GM10248 (cell line): ENCODE measurements at places on chromosomes 16 and 17.
A peak's percentile ranks its signal among the peaks of the same experiment; 100 is the strongest.

GRCh38 chr17:40351359-40352236 is 12.9 kb downstream of the GJD3 start:
- no peak for DNase-seq

DNA sequence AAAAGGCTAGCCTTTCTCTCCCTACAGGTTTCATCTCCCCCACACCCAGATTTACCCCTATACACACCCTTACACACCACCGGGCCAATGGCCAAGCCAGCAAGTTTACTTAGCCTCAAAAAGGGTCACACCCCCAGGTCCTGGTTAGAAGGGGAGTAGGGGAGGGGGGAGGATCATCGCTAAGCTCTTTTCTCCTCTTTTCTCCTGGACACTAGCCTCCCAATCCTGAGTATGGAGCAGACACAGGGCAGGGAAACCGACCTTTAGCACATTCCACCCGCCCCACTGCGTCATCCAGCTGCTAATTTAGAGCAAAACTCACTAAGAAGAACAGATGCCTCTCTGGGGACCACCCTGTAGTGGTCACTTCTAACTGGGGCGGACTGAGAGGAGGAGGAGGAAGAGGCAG is 4.4 kb downstream of the ACLY start:
- DNase-seq = no peak

DNA sequence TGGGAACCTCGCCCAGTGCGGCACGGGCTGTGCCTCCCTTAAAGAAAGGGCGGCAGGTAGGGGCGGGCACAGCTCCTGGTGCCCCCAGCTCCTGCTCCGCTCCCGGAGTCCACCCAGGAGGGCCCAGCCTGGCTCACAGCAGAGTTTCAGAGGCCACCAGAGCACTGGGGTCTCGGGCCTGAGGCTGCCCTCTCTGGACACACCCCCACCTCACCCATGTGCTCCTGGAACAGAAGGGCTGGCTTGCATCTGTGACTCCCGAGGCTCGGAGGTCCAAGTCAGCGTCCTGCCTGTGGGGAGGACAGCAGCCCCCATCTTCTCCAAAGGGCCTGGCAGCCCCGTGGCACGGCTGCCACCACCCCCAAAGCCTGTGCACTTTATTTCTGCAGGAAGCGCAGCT is 62.7 kb downstream of the RBFOX3 start:
- no peak for DNase-seq

GRCh38 chr16:75552951-75553350 is 3.1 kb downstream of the TMEM231 start:
- DNase-seq = no peak

DNA sequence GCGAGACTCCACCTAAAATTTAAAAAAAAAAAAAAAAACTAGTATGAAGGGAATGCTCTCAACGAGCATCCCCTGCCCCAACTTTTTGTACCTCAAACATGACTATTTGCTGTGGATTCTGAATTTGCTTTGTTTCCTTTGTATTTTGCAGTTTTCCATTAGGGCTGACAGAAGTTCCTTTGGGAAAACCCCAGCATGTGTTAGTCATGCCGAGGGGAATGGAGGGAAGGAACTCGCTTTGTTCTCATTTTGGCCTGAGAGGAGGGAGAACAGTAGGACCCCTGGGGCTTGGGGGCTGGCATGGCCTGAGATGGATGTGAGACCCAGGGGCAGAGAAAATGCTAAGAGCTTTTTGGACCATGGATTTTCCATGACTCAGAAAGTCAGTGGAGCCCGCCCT is 20.5 kb downstream of the KRT9 start:
- no peak for DNase-seq

- no peak for DNase-seq
Measured at GRCh38 chr16:62821824-62822223, 785.6 kb upstream of the CDH8 start.

GRCh38 chr16:8866118-8866883 is 2.5 kb downstream of the CARHSP1 start:
- DNase-seq = no peak

GRCh38 chr17:42337442-42337841 is 49.1 kb downstream of the STAT5A start:
- DNase-seq = peak; percentile 78

DNA sequence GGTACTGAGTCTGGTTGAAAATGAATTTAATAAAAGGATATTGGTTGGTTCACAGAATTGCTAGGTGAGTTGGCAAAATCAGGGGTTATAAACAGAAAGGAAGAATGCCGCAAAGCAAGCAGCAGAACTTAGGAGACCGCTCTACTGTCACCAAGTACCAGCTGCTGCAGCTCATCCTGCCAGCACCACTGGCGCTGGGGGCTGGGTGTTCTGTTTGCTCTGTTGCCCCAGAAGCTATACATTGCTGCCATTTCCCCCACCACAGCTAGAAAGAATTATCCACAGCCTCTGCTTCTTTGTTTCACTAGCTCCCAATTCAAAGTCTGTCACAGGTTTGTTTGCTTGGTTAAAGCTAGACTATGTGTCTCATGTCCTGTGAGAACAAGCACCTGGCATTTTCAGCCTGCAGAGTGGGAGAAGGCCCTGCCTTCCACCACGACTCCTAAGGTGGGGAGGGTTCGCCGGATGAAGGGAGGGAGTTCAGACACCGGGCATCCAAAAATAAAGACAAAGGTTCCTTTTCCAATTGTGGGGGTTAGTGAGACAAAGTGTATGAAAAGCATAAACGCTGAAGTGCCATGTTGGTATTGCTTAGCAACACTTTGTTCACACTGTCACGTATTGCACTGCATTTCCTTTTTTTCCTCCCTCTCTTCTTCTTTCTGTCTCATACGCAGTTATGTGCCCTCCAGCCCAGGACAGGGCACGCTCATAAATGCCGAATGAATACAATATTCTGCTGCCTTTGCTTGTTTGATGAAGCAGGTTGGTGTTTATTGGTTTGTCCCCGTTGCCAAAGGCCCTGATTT is 9.6 kb upstream of the CPD start:
- DNase-seq = no peak

GRCh38 chr17:65314212-65314611 is 177.0 kb downstream of the RGS9 start:
- no peak for DNase-seq

DNA sequence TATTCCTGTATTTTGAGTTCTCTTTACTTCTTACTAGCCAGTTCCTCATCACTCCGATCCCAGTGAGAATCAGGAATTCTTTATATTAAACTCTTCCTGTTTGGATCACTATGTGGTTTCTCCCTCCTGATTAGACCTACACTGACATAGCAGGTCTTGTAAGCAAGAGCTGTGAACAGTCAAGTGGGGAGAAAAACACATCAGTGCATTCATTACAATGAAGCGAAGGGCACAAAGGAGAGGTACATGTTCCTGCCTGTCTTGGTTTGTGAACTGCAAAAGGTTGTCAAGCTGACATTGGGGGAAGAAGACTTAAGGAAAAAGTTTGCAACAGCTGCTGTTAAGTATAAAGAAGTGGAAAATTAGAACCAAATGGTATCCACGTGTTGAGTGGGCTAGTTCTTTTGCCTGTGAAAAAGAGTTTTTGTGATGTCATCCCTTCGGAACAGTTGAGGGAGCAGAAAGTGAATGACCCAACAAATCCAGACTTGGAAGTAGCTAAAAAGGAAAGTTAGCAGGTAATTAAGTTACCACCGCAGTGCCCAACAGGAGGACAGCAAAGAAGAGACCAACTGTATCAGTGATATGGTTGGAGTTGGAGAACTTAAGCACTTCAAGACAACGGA is 23.0 kb upstream of the TRIM25 start:
- DNase-seq = no peak

DNA sequence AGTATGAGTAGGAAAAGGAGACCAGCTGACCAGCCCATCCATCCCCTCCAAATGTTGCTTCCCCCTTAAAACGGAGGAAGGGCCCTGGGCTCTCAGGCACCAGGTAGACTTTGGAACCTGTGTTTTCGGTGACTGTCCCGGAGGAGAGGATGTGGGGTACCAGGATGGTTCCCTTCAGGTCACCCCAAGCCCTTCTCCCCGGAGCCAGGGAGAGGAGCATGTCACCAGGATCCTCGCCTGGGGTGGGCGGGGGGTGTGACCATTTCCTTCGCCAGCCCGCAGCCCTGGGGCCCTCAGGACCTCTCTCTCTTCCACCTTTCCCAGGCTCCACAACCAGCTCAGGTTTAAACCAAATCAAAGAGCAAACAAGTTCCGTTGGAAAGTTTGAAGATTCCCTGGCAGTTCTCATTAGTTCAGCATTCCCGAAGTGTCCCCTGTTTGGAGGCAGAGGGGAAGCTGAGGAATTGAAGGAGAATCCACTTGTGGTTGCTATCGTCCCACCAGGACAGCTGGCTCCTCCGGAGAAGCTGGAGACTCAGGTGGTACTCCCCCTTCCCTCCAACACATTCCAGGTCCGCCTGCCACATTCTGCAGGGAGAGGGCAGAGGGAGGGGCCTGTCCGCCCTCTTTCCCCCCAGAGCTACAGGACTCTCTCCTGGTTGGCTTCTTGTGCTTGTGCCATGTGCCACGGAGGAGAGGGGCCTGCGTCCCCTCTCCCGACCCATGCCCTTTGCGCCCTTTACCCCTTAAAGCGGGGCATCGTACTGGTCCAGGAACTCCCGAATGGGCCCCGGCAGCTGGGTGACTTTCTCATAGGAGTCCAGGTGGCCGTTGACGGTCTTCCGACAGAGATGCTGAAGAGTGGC is 2.0 kb downstream of the SOCS3 start:
- DNase-seq = no peak

DNA sequence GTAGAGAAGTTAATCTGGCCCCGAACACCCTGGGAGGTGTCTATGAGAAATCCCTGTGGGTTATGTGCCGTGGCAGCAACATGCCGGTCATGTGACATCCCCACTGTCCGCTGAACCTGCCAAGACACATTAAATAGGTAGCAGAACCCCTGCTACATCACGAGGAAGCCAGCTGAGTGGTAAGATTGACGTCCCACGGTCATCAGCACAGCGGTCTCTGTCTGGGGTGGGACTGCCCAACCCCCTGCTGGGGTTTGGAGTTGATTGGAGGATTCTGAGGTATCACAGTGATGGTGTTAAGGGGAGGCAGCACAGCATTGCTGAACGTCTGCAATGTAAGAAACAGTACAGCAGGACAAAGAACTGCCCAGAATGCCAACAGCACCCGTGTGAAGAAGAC is 2.0 kb downstream of the TMED6 start:
- no peak for DNase-seq

- no peak for DNase-seq
Measured at GRCh38 chr16:11609474-11610120, 22.9 kb upstream of the LITAF start.

- no peak for DNase-seq
Measured at GRCh38 chr16:84513123-84513522, 8.7 kb upstream of the MEAK7 start.

- DNase-seq = no peak
Measured at GRCh38 chr17:1146561-1147265, 33.1 kb downstream of the ABR start.

GRCh38 chr17:83024218-83024971 is 55.0 kb upstream of the METRNL start:
- no peak for DNase-seq

- no peak for DNase-seq
Measured at GRCh38 chr16:35188288-35189155, 1729.1 kb downstream of the TP53TG3F start.

GRCh38 chr17:4479982-4480751 is 18.5 kb upstream of the SPNS2 start:
- DNase-seq = no peak

DNA sequence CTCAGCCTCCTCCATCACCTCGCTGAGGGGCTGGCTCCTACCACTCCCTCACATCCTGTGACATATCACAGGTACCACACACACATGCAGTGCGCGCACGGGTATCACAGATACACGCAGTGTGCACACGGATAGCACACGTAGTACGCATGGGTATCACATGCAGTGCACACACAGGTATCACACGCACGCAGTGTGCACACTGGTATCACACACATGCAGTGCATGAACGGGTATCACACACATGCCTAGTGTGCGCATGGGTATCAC is 30.1 kb downstream of the ACSF3 start:
- no peak for DNase-seq

GRCh38 chr17:71430281-71430680 is 690.5 kb upstream of the SOX9 start:
- no peak for DNase-seq

- DNase-seq = no peak
Measured at GRCh38 chr16:84928679-84929420, 82.5 kb downstream of the ZDHHC7 start.

DNA sequence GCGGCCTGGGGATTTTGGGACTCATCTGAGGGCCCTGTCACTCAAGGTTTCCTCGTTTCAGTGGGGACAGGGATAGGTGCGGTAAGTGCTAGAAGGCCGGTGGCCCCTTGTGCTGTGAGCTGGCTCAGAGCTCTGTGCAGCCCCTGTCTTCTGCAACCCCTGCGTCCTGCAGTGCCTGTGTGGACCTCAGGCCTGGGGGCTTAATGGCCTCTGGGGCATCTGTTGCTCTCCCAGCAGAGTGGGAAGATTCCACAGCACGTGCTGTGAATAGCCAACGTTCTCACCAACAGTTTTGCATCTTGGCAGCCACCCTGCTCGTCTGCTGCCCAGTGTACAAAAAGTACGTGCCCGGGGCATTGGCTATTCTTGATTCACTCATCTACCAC is 4.9 kb downstream of the FOXC2 start:
- no peak for DNase-seq

DNA sequence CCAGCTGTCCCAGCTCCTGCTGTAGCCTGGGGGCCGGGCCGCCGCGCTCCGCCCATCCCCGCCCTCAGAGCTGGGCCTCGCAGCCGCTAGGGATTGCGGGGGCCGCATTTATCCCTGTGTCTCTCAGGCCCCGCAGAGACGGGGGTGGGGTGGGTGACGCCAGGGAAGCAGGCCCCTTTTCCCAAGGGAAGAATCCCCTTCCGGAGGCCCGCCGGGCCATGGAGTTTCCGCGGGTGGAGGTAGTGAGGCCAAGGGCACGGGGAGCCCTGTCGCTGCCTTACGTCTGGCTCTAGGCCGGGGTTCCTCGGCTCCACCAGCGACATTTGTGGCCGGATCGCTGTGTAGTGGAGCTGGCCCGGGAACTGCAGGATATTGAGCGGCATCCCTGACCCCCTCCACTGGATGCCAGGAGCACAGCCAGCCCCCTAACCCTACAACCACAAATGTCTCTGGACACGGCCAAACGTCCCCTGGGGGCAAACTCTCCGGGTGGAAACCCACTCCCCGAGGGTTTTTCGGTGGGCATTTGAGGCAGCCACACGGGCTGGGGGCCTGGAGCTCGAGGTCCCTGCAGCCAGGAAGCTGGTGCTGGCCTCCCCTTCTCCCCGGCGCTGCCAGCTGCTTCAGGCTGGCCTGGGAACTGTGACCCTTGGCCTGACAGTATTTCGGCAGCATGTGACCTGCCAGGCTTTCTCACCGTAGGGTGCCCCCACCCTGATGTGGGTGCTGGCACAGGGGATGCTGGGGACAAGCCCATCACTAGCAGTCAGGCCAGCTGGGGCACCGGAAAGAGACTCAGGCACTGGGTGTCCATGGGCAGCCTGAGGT is 12.0 kb upstream of the CD300A start:
- DNase-seq = no peak

GRCh38 chr16:14560523-14560922 is 69.5 kb downstream of the PARN start:
- DNase-seq = no peak

DNA sequence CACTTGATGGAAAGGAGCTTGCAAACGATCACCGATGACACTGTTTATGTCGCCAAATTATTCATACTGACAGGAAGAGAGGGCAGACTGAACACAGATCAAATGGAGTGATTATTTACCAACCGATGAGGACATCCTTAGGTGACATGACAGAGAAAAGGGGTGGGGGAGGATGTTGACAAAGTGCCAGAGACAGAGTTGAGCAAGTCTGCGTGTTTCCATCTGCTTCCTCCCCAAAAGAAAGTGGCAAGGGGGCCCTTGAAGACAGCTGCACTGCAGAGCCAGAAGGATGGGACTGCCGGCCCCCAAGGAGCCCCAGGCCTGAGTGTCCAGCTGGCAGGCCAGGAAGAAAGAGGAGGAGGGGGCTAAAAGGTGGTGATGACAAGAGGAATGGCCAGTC is 191.0 kb upstream of the RPL38 start:
- no peak for DNase-seq
